ENCODE measurements at places on chromosomes 2 and 18.

- peak; percentile 18 for DNase-seq
Observed at GRCh38 chr18:57833441-57834101, 30.5 kb upstream of the ATP8B1 start.

DNA sequence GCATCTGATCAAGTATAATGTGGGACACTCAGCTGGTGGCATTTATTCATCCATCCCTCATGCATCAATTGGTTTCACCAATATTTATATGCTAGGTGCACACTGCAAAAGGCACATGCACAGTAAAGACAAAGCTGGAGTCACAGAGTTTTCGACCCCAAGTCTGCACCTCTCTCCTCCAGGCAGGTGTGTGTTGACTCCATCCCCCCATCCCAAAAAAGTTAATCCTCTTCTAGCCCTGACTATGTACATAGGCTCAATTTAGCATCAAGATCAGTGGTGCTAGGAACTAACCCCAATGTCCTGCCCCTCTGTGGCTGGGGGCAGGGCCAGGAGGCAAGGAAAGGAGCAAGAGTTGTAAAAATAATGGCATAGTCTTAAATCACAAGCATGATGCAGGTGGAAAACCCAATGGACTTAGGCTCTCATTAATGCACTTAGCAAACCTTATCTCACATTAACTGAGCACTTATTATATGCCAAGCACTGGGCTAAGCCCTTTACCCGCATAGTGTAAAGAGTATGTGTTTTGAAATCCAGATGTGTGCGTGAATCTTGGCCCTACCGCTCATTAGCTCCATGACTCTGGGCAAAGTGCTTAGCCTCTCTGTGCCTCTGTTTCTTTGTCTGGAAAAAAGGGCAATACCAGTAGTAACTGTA is 3.1 kb downstream of the EVA1A start:
- no peak for DNase-seq

- no peak for DNase-seq
Observed at GRCh38 chr2:163469561-163469962, 266.2 kb downstream of the FIGN start.

DNA sequence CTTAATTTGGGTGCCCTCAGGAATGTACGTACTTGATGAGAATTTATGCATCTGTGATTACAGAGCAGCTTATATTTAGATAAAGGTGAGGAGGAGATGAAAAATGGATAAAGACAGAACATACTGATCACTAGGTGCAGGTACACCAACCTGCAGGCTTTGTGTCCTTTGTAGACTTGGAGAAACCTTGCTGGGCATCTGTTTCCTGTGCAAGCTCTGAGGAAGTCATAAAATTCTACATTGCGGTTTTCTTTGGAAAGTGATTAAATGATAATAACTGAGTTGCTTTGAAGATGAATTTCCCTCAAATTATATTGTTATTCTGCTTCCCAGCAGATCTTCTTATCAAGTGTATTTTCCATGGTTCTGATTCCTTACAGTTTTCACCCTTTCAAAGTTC is 7.7 kb downstream of the RAB27B start:
- no peak for DNase-seq

GRCh38 chr2:180983468-180984242 is 3.2 kb downstream of the UBE2E3 start:
- peak; percentile 48 for DNase-seq

GRCh38 chr18:22790545-22791309 is 142.4 kb upstream of the RBBP8 start:
- DNase-seq, result no peak

GRCh38 chr2:173649527-173650219 is 295.0 kb downstream of the CDCA7 start:
- no peak for DNase-seq

- no peak for DNase-seq
Observed at GRCh38 chr2:178385595-178386148, 65.3 kb downstream of the PRKRA start.

GRCh38 chr18:76616373-76616772 is 121.3 kb upstream of the ZNF516 start:
- DNase-seq, result no peak

- no peak for DNase-seq
Observed at GRCh38 chr2:174343343-174343622, 8.5 kb downstream of the SP9 start.

DNA sequence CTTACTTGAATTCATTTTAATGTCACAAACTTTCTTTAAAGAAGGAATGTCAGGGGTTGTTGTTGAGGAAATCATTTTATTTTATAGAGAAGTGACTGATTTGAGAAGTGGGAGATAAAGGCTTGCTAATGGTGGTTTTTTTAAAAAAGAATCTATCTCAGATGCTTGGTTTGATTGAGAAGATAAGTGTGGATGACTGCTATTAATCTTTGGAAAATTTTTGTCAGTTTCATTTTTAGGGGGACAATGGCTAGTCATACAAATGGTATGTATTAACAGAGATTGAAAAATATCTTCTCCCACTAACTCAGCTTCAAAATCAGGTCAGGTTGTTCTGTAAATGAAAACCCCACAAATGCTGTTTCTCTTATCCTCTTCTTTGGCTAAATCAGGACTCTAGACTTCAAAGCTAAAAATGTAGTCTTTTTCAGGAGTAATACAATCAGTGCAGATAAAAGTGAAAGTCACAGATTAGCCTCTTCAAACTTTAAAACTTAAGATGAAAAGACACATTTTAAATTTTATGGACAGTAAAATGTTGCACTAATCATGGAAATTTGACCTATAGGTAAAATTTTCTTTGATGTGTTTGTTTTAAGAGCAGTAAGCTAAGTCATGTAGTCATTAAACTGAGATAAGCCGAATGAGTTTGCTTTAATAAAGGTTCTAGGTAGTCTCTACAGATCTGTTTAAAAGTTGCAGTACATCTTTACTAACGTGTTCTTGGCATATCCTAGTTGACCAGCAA is 674.2 kb upstream of the VRK2 start:
- DNase-seq, result no peak

DNA sequence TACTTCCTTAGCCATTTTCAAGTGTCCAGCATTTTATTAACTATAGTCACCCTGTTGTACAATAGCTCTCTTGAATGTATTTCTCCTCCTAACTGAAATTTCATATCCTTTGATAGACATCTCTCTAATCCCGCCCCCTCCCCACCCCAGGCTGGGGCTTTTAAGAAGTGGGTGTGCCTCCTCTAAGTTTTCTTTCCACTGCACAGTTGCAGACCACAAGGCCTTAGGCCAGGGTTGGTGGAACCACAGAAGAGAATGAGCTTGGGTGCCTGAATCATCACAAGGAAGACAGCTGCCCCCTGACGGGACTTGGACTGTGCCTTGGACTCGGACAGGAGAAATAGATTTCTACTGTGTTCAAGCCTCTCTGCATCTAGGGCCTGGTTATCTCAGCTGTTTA is 193.4 kb downstream of the HAUS1 start:
- DNase-seq, result no peak

Data from Calu3 (cell line).